Mesothelial cell of epicardium (in vitro differentiated cells): ENCODE measurements at places on chromosomes 4 and X. TPM values are rescaled to one million over a fixed set of nuclear protein-coding genes. Genes with fewer than 3 reads are reported as not detected.

Gene ODAPH
- 0.35 to 1.1 TPM (median 0.57 TPM) in 3 replicates for total RNA-seq

DNA sequence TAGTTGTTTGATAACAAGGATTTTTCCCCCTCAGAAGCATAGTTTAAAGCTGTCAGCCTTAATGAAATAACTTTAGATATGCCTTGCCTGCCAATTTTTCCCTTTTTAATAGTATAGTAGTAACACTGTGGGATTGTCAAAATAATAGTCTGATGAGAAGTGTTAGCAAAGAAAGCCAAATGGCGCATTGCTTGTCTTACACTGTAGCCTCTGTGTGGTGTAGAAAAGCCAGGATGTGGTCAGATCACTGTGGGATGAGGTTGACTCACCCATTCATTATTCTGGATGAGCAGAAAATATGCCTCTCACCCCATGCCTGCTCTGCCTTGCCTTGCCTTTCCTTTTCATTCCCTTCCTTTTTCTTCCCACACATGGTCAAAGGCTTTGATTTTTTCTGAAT, 257.8 kb upstream of the NRK start:
- DNase-seq, result no peak

DNA sequence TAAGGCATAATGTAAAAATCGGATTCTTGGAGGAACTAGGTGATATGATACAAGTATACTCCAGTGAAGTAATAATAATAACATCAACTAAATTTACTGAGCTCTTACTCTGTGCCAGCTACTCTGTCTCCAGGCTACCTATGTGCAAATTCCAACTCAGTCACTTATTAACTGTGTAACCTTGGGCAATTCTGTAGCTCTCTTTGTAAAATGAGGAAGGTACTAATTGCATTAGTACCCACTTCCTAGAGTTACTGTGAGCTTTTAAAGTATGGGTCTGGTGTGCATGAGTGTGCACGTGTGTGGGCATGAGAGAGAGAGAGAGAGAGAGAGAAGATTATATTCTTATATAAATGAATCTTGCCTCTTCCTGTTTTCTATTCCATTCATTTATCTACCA, 169.9 kb downstream of the KCNIP4 start:
- no peak for DNase-seq

GRCh38 chrX:104428231-104428630, 137.8 kb upstream of the IL1RAPL2 start:
- no peak for DNase-seq

Gene SORBS2
- 9.2 to 11.0 TPM (median 10.1 TPM) in 3 replicates for total RNA-seq

GRCh38 chrX:13759152-13759718, 24.7 kb downstream of the OFD1 start:
- no peak for DNase-seq
